Articular chondrocyte of knee joint (primary cell): ENCODE measurements at places on chromosomes 4 and X. TPM values are rescaled to one million over a fixed set of nuclear protein-coding genes. Genes with fewer than 3 reads are reported as not detected.

SMR3B gene
- total RNA-seq: not detected in 2 replicates

MAGEB10 gene
- not detected in 2 replicates for total RNA-seq

LDB2 gene
- 3.9 and 5.9 TPM in 2 replicates for total RNA-seq

TCEAL1 gene
- 33.9 and 34.0 TPM in 2 replicates for total RNA-seq

CYBB gene
- total RNA-seq: not detected in 2 replicates

POF1B gene
- not detected in 2 replicates for total RNA-seq

ZXDA gene
- 7.2 TPM in 2 replicates for total RNA-seq

ASMT gene
- total RNA-seq: not detected in 2 replicates
